ENCODE measurements at places on chromosomes 1 and 21.
A peak's percentile ranks its signal among the peaks of the same experiment; 100 is the strongest.

DNA sequence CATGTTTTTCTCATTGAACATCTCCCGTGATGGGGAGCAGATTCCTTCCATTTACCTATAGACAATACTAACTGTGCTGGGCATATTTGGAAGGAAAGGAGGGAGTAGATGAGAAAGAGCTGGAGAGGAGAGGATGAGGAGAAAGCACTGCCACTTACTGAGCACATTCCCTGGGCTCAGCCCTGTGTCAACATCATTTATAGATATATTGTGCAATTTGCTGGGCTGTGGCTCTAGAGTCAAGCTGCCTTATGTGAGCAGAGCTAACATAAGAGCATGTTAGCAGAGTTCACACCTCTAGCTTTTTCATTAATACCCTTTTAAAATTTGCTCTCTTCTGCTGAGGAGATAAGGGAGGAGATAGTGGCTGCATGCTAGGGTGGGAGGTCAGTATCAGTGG, 22.3 kb upstream of the CD53 start:
- DNase-seq: no peak

- DNase-seq: peak; percentile 85
Observed at GRCh38 chr1:23544444-23545389, 13.7 kb upstream of the E2F2 start.

DNA sequence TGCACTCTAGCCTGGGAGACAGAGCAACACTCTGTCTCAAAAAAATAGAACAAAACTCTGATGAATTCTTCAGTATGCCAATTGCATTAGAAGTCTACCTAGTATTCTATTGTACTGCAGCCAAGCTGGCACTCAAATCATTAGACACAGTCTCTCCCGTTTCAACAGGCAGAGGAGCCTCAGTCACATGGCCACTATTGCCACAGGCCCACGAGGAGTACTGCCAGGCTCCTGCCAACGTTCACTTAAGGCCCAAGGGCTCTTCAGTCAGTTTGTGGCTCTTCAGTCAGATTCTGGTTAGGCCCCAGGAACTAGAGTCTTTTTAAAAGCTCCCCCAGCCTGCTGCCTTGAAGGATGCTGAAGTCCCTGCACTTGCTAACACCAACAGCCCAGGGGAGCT, 73.4 kb downstream of the SH3BGR start:
- DNase-seq: no peak

- no peak for DNase-seq
Observed at GRCh38 chr1:113931451-113931851, 2.3 kb downstream of the HIPK1 start.

GRCh38 chr1:59329412-59330053, 32.6 kb downstream of the FGGY start:
- DNase-seq: no peak

- DNase-seq: no peak
Observed at GRCh38 chr1:158952416-158952815, 21.1 kb downstream of the PYHIN1 start.

DNA sequence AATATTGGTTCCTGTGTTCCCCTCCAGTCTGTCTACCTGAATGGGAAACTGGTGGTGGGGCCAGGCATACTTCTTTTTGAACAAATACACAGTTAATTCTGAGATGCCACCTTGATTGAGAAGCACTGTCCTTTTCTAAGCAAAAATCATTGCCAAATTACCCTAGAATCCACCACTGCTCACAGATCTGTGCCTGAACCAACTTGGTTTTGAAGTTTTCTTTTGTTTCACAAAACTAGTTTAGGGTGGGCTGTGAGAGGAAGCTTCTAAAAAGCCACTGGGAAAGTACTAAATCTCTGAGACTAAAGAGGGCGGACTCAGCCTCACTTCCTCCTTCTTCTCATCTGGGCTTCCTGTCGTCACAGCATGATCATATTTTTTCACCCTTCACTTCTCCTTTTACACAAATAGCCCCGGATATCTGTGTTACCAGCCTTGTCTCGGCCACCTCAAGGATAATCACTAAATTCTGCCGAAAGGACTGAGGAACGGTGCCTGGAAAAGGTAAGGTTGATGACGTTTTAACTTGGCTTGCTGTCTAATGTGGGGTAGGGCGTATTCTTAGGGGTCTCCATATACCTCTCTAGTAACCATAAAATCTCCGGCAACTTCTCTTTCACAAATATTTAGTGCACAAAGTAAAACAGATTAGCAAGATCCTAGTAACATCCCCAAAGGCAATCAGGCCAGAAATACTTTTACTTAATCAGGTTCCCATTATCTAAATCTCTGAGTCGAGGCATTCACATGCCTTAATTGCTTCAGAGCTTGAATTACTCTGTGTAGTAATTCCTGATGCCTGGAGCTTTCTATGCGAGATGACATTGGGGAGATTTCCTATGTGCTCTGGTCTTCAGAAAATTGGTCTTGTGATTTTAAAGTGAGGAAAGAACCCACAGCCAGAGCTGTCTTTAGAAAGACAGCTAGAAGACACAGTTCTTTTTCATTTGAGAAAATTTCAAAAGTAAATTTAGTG, at the start of gene CD53:
Gene CD53, plus strand, starts transcription at position 404 of the 976 bp plus-strand sequence. CDS start 18,261 bp downstream, outside the sequence.
- DNase-seq: no peak

DNA sequence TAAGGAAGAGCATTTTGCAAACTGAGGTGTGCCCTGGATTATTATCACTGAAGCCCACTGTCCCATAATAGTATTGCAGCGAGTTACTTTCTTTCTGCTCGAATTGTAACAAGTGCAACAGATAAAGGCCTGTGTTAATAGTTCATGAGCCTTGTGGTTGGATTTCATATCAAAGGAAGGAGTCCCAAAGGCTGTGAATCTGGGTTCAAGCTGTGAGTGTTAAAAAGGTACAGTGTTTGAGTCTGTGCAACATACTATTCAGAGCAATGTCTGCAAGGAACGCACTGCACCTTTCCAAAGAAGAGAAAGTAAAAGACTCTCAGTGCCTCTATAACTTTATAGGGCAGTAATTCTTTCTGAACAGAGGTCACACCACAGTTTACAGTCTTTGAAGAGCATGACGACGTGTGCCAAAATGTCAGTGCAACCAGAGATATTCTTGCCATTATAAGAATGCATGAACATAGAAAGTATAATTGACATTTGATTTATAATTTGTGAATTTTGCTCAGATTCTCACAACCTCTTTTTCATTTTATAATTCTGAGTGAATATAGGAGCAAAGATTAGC, 79.1 kb downstream of the CDC7 start:
- no peak for DNase-seq

DNA sequence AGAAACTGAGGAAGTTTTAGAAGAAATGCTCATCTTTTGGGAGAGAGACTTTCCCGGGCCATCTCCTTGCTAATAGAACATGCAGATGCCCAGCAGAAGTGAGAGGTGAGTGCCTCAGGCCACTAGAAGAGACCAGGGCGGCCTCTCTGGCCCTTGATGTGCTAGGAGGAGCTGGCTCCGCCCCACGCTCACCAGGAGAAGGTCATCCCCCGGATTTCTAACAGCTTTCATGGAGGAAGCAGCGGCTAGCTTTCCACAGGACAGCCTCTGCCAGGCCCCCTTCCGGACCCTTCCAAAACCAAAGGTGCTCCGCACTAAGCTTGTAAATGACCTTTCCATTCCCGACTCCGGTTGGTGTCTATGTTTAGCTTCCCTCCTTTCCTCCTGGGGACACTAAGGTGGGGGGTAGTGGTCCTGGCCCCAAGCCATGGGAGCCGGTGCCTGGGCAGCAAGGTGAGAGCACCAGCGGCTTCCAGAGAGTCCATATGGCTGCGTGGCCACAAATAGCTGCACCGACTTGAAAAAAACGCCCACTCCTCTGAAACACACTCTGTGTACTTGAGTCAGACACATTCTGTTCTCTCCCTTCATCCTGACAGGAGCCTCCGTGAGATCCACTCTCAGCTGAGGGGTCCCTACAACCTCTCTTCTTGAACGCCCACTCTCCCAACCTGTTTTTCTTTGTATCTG, 249.9 kb downstream of the TNR start:
- peak; percentile 32 for DNase-seq

Data from NCI-H1417 (cell line).